Mesendoderm (in vitro differentiated cells): ENCODE measurements at places on chromosomes 2 and 18.

DNA sequence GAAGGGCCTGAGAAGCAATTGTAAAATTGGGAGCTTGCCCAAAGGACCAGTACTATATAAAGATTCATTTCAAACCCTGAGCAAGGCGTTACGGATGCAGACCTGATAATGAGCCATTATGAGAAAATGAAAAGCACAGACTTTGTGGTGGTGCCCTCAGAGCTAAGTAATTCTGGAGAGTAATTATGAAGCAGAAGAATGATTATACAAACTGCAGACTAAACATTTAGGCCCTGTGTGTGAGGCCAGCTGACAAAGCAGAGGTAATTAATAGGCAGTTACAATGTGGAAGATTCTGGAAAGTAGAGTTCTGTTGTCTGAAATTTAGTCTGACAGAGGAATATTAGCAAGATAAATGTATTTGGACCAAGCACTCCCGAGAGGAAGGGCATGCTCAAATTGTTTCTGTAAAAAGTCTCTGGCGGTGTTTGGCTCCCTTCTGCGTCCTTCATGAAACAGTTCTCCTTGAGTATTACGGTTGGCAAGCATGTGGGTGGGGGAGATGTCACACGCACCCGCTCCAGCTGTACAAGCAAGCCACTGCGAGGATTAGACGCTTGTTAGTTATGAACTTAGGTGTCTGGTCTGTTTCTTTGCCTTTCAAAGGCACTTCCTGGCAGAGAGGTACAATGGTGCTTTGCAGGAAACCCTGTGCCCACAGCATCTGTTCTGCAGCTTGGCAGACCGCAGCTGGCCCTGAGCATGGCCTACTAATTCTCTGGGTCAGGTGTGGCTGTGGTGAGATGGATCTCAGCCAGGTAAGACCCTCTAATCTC is 45.5 kb downstream of the CDC42EP3 start:
- DNase-seq: no peak

- peak; percentile 3 for DNase-seq
These were observed 123.9 kb upstream of the SULT1C3 start for GRCh38 chr2:108115868-108116267.

- no peak for DNase-seq
These were observed 94.9 kb downstream of the DSEL start for GRCh38 chr18:67421651-67422050.

GRCh38 chr18:3256693-3257626 is 5.0 kb upstream of the MYL12B start:
- DNase-seq: peak; percentile 42

DNA sequence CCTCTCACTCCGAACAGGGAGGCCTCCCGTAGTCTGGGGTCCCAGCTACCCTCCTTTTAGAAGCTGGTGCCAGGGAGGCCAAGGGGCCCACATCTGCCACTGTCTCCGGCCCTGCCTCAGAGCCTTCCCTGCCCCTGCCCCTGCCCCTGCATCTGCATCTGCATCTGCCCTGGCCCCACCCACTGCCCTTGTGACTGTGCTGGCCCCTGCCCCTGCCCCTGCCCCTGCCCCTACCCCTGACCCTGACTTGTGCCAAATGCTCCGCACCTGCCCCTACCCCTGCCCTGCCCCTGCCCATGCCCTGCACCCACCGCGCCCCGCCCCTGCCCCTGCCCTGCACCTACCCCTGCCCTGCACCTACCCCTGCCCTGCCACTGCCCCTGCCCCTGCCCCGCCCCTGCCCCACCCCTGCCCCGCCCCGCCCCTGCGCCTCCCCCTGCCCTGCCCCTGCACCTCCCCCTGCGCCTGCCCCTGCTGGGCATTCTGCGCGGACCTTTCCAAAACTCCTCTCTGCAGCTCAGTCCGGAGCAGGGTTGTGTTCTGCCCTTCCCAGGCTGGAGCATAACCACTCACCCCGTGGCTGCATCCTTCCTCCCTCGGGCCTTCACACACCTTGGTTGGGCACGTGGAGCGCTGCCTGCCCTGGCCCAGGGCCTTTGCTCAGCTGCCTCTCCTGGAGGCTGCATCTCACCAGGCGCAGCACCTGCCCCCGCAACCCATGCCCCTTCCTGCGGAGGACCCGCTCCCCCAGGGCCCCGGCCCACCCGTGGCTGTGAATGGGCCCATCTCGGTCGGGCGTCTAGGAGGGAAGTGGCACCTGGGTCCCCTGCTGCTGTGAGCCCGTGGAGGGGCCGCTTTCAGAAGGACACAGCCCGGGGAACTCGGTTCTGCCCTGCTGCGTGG is 5.4 kb downstream of the SNTG2 start:
- DNase-seq: no peak

GRCh38 chr2:190589008-190589407 is 54.5 kb upstream of the NEMP2 start:
- no peak for DNase-seq

- no peak for DNase-seq
These were observed 46.5 kb downstream of the ZAP70 start for GRCh38 chr2:97759727-97760407.

GRCh38 chr2:161839926-161840325 is 215.7 kb downstream of the SLC4A10 start:
- no peak for DNase-seq

DNA sequence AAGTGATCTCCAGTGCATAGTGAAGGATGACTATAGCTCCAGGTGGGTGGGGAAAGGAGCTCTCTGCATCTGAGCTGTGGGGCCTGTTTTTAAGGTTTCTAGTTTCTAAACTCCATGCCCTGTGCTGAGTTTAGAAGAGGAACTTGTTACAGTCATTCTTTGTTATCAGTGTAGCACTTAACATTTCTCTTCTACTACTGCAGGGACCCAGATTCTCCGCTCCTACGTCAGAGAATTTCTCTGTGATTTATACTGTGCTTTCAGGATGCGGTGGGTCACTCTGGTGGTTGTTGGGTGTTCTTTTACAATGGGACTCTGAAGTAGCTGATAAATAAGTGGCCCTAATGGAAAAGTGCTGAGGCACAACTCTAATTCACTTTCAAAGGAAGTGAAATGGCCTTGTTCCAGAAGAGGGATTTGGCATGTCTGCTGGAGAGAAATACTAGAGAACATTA is 122.0 kb downstream of the WDSUB1 start:
- DNase-seq: no peak

DNA sequence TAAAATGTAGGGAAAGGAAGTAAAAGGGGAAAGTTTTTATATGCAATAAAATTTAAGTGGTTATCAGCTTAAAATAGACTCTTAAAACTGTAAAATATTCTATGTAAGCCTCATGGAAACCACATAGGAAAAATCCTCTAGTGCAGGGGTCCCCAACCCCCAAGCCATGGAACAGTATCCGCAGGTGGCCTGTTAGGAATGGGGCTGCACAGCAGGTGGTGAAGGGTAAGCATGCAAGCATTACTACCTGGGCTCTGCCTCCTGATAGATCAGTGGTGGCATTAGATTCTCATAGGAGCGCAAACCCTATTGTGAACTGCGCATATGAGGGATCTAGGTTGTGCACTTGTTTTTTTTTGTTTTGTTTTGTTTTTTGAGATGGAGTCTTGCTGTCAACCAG is 1409.3 kb upstream of the CDH2 start:
- peak; percentile 11 for DNase-seq

- DNase-seq: peak; percentile 44
These were observed 35.9 kb downstream of the NABP1 start for GRCh38 chr2:191713837-191714236.

GRCh38 chr18:58175786-58176176 is 131.8 kb downstream of the NEDD4L start:
- no peak for DNase-seq

GRCh38 chr2:158034198-158034866 is 67.3 kb upstream of the UPP2 start:
- DNase-seq: peak; percentile 90

GRCh38 chr2:46275995-46276394 is 21.2 kb upstream of the EPAS1 start:
- peak; percentile 76 for DNase-seq

DNA sequence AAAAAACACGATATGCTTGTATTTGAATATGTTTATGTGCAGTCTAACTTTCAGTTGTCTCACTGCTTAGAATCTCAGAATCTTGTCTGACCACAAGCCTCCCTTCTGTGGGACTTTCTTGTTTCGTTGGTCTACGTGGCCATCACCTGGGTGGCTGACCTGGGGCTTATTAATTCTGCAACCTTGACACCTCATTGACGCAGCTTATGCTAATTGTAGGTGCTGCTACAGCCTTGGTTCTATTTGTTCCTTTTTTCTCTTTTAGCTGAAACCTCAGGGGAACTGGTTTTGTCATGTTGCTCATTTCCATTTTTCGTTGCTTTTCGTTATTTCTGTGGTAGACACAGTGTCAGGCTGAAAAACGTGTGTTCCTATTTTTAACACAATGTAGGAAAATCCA is 273.7 kb downstream of the SLC4A3 start:
- no peak for DNase-seq

- DNase-seq: peak; percentile 85
These were observed 1.3 kb upstream of the TBC1D8 start for GRCh38 chr2:101152272-101153076.

GRCh38 chr2:38207168-38207567 is 131.2 kb upstream of the CYP1B1 start:
- DNase-seq: no peak

- DNase-seq: no peak
These were observed 52.6 kb upstream of the HS6ST1 start for GRCh38 chr2:128371248-128371630.

DNA sequence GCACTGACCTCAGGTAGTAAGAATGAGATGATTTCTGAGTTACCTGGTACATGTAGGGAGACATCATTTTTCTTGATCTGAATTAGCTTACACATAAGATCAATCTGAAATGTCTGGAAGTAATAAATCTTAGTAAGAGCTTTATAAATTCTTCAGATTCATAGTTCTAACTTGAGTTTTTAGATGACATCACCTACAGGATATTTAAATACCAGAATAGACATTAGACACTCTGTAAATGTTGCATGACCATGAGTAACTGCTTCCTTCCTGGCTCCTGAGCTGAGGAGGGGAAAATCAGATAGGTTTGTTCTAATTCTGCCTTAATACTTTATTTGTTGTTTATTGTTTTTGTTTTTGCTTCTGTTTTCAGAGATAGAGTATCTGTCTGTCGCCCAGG is 181.8 kb downstream of the PHLPP1 start:
- DNase-seq: no peak

DNA sequence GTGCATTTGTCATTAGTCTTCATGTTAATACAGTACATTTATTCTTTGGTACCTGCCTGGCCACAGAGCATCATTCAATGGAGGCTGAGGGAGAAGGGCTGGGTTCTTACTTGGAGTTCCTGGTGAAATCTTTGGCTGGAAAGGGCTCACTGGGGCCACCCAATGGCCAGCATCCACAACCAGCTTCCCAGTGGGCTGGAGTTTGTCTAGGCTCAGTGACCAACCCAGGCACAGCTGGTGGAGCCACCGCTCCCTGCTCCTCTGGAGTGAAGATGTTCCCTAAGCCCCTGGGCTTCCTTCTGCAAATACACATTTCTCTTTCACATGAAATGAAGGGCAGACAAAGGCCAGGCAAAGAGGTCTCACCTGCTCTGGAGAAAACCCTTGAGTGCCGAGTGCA is 34.4 kb downstream of the EHD3 start:
- peak; percentile 55 for DNase-seq

DNA sequence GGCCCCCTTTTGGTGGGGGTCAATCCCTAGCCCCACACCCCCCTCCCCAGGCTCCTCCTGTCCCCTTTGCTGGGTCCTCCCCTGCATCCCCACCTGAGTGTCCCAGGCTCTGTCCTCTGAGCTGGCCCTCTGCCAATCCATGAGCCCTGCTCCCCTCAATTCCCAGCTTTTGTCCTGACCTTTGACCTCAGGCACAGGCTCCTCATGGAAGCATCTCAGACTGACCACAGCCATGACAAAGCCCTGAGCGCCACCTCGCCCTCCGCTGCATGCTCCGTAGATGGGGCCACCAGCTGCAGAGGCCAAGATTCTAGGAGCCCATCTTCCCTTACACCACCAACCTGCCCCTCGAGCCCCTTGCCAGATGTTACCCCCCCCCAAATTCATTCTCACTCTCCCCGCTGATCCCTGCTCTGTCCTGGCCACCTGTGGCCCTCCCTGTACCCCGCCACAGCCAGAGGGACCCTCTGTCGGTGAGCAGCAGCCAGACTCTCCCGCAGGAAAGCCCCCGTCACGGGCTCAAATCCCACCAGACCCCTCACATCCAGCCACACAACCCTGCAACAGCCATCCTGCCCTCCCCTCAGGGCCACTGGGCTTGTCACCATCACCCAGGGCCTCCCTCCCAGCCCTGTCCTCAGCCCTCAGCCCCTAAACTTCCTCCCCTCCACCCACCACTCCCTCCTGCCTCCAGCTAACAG is 206.0 kb downstream of the MGAT5 start:
- no peak for DNase-seq

DNA sequence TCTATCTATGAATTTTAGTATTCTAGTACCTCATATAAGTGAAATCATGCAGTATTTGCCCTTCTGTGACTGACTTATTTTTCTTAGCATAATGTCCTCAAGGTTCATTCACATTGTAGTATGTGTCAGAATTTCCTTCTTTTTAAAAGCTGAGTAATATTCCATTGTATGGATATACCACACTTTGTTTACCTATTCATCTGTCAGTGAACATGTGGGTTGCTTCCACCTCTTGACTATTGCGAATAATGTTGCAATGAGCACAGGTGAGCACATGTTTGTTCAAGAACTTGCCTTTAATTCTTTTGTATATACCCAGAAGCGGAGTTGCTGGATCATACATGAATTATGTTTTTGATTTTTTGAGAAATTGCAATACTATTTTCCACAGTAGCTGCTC is 187.4 kb upstream of the RBMS1 start:
- DNase-seq: no peak

GRCh38 chr2:206445948-206446347 is 2.6 kb downstream of the ADAM23 start:
- no peak for DNase-seq

DNA sequence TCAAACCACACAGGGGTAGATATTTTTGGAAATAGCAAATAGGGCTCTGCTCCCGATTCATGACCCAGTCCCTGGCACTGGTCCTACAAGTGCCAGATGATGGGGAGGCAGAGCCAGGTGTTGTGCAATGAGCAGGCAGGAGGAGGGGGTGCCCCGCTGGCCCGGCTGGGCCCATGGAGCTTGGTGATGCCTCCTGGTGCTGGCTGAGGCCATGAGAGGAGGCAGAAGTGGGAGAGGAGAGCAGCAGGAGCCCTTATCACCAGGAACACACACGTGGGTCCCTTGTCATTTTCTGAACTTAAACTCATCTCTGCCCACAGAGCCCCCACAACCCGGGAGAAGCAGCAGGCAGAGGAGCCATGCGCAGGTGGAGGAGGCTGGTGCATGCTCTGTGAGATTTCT is 90.5 kb upstream of the MAPK4 start:
- DNase-seq: no peak

- no peak for DNase-seq
These were observed 8.3 kb upstream of the RHOB start for GRCh38 chr2:20438334-20439192.

GRCh38 chr2:202113571-202114142 is 40.6 kb downstream of the KIAA2012 start:
- no peak for DNase-seq

GRCh38 chr2:16006537-16007166 is 66.3 kb downstream of the MYCN start:
- DNase-seq: no peak

GRCh38 chr2:26177122-26177521 is 4.2 kb downstream of the GAREM2 start:
- DNase-seq: no peak
